ENCODE measurements at places on chromosomes 3 and 15.

GRCh38 chr15:96948981-96949380, 618.5 kb downstream of the NR2F2 start:
- DNase-seq, result no peak

- DNase-seq, result peak; percentile 4
Observed at GRCh38 chr3:87076946-87077345, 86.0 kb upstream of the VGLL3 start.

- DNase-seq, result peak; percentile 1
Observed at GRCh38 chr15:39543651-39544050, 37.2 kb upstream of the THBS1 start.

DNA sequence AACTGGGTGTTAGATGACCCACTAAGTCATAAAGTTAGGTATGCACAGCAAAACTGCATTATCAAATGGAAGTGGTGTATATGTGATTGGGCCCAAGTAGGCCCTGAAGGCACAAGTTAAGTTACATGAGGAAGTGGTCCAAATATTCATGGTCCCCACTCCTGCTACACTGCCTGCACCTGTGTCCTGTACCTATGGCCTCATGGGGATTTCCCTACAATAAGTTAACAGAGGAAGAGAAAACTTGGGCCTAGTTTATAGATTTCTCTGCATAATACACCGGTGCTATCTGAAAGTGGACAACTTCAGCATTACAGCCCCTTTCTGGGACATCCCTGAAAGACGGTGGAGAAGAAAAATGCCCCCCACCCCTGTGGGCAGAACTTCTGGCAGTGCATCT, 41.5 kb downstream of the STRIT1 start:
- no peak for DNase-seq

GRCh38 chr3:106337116-106337515, 468.3 kb upstream of the CBLB start:
- DNase-seq, result no peak

GRCh38 chr3:123383091-123384053, 65.5 kb downstream of the ADCY5 start:
- DNase-seq, result no peak

DNA sequence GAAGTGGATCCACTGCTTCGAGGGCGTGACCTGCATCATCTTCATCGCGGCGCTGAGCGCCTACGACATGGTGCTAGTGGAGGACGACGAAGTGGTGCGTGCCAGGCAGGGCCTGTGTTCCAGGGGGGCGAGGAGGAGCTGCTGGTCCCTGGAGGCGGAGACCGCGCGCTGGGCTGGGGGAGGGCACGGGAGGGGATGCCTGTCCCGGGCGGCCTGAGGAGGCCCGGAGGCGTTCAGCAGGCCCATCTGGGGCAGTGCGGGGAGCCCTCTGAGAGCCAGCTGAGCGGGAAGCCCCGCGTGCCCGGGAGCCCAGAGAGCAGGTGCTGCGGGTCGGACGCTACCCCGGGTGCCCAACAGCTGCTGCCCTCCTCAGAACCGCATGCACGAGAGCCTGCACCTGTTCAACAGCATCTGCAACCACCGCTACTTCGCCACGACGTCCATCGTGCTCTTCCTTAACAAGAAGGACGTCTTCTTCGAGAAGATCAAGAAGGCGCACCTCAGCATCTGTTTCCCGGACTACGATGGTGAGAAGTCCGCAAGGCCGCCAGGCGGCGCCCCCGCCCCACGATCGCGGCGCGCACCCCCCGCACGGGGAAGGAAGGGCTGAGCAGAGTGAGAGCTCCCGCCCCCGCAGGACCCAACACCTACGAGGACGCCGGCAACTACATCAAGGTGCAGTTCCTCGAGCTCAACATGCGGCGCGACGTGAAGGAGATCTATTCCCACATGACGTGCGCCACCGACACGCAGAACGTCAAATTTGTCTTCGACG, 2.9 kb downstream of the GNAT1 start:
- no peak for DNase-seq

DNA sequence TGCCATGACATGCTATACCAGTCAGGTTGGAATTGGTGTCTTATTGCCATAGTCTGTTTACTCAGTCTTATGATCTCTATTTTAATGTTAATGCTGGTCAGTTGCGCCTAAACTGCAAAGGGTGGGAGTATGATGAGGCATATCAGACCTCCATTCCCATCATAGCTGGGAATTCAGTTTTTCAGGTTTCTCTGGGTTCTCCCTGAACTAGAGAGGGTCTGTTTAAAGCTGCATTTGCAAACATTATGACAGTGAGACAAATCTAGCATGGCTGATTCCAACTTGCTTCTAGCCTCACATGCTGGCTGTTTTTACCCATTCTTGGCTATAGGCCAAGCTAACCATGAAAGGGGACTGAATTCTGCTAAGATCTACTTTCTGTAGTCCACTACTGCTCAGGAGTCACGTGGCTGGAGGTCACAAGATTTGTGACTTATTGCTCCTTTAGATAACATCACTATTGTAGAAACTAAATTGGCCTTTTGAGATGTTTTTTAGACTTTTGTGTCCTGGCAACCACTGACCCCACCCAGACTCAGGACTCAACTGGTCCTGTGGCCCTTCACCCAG, 96.5 kb downstream of the TGFBR2 start:
- DNase-seq, result no peak

- peak; percentile 9 for DNase-seq
Observed at GRCh38 chr15:77748078-77749064, 115.7 kb upstream of the LINGO1 start.

DNA sequence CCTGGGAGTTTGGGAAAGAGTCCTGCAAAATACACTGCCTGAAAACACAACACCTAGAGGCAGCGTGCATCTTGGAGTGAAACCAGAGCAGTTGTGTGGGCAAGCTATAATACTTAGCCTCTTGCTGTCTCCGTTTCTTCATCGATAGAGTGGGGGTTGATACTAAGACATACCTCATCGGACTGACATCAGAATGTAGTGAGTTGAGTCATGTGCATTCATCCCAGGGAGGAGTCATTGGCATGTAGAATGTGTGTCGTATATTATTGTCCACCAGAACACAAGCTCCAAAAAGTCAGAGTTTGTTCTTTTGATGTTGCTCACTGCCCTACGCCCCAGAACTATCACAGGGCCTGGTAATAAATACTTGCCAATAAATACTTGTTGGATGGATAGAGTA, 4.3 kb downstream of the SNTN start:
- no peak for DNase-seq

DNA sequence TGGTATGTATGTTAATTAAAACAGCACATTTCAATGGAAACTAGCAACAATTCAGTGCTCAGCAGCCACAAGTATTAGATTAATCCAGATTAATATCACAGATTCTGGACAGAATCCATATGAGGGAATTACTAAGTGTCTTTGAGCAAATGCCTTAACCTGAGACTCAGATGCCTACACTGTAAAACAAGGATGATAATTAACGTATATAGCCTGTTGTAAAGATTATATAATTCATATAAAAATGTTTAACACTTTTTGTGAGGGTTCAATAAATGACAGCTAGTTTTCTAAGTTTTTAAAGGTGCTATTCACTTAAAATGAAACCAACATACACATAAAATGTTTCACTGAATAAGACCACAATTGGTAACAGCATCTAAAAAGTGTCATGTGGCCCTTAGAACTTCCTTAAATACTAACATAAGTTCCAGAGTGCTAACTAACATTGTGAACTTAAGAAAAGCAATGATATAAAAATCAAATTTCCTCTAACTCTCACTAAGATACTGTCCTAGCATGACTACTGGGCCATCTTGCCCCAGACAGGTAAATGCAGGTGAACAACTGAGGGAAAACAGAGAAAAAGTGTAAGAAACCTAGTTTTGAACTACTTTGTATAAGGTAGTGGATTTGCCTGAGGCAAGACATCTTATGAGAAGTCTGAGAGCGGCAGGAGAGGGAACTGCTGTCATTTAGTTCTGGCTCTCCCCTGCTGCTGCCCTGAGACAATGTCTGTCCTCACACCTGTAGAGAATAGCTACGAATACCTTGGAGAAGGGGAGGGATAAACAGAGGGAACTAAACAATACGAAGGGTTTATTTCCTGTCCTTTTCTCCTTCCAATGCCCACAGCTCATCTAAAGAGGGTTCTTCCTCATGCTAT, 151.3 kb downstream of the ADAM10 start:
- no peak for DNase-seq

DNA sequence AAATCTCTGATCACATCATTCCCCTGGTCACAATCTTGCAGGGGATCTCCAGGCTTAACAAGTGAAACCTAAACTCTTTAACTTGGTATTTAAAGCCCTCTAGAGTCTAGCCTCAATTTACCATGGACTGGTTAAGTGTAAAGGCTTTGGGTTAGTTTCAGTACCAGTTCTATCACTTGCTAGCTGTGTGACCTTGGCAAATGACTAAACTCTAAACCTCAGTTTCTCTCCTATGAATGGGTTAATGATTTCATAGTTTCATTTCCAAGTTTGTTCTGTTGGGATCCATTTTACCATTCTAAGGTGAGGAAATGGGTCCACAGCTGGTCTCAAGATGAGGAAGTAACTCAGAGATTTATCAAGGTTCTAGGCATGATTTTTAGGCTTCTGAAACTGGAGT, 38.8 kb upstream of the TIMP4 start:
- no peak for DNase-seq

- no peak for DNase-seq
Observed at GRCh38 chr15:91936182-91936775, 82.8 kb downstream of the SLCO3A1 start.

DNA sequence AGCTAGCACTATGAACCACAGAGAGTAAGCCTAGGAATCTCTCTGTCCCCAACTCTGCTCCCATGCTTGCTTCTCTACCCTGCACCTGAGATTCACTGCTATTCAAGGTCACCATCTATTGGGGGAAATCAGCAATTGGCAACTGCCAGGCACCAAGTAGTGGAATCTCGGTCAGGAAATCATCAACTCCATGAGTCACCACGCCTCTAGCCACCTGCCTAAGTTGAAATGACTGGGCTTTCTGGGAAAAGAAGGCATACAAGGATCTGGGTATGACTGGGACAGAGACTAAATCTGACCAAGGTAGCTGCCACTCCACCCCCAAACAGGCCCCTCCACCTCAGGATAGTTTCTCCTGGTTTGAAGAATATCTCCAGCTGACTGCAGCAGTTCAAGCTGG, 464.1 kb upstream of the CBLB start:
- DNase-seq, result peak; percentile 41

GRCh38 chr3:45793482-45794176, 2.7 kb downstream of the SLC6A20 start:
- DNase-seq, result no peak

- DNase-seq, result no peak
Observed at GRCh38 chr15:81088470-81089013, 45.5 kb upstream of the CFAP161 start.

GRCh38 chr15:35546511-35547381, 781 bp upstream of the DPH6 start:
- no peak for DNase-seq

DNA sequence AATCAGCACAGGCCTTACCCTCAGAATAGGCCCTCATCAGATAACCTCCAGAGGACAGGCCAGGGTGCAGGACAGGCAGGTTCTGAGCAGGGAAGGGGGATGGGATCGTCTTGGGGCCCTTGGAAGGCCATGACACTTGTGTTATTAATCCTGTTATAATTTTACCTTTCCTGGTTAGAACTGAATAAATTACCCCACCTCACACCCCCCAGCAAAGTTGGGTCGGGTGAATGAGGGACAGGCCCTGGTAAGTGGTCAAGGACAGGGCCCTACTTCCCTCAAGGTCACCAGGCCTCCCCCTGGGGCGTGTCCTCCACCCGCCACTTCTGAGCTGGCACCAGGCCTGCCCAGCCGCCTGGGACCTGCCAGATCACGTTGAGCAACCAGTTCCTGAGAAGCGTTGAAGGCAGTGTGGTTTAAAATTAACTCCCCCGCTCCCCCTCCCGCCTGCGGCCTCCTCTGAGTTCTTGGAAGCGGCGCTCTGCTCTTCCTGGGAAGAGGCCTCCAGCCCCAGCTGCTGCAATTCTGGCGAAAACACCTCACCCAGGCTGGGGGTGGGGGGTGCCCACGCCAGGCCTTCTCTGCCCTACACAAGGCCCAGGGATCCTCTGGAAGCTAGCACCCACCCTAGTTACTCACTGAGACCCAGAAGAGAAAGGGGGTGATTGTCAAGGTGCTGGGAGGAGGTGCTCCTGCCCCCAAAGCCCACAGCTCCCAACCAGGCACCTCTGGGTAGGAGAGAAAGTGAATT, 10.6 kb downstream of the CISH start:
- DNase-seq, result peak; percentile 91

GRCh38 chr3:99702953-99703943, 64.9 kb downstream of the COL8A1 start:
- DNase-seq, result no peak

- peak; percentile 76 for DNase-seq
Observed at GRCh38 chr3:141050576-141051442, at the start of gene SPSB4. SPSB4 (plus strand) TSS chr3:141051347; CDS start chr3:141066105, 14,758 bp downstream.
